HT-29 (cell line): ENCODE measurements at places on chromosomes 7 and 10. TPM values are rescaled to one million over a fixed set of nuclear protein-coding genes. Genes with fewer than 3 reads are reported as not detected.

The MMRN2 gene
- total RNA-seq, result 23.4 and 26.6 TPM in 2 replicates

The GBX1 gene
- total RNA-seq, result not detected in 2 replicates

The CALML3 gene
- not detected in 2 replicates for total RNA-seq

The NAT16 gene
- 0.13 TPM in 2 replicates for total RNA-seq

The MBL2 gene
- not detected in 2 replicates for total RNA-seq

The LAMB1 gene
- total RNA-seq, result 29.4 and 46.6 TPM in 2 replicates

The PRKCQ gene
- total RNA-seq, result 0.03 and 0.21 TPM in 2 replicates

The ZNF117 gene
- total RNA-seq, result 0.34 and 0.74 TPM in 2 replicates

The BMPER gene
- total RNA-seq, result not detected in 2 replicates

The PAPOLB gene
- not detected in 2 replicates for total RNA-seq

The NYAP1 gene
- total RNA-seq, result 0.03 and 0.21 TPM in 2 replicates

- no peak for DNase-seq
Observed at GRCh38 chr10:43959364-43960134, 310.9 kb upstream of the ZNF32 start.

DNA sequence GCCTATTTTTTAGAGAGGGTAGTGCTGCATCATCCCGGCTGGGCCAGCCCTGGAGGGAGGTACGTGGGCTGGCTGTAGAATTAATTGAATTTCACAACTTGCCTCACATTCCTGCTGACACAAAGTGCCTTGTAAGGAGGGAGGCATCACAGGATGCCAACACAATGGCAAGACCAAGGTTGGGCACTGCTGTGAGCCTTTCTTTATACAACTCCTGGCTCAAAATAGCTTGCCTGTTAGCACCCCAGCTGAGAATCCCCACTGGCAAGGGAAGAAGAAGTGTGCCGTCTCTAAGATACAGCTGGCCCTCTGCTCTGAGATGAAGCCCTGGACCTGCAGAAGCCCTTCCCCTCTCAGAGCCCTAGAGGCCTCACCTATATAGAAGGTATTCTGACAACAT, 873.9 kb downstream of the GRID1 start:
- no peak for DNase-seq

GRCh38 chr10:72466018-72466417, 111.3 kb upstream of the DNAJB12 start:
- DNase-seq, result peak; percentile 50

GRCh38 chr10:4654496-4654895, 171.5 kb upstream of the AKR1E2 start:
- DNase-seq, result no peak

DNA sequence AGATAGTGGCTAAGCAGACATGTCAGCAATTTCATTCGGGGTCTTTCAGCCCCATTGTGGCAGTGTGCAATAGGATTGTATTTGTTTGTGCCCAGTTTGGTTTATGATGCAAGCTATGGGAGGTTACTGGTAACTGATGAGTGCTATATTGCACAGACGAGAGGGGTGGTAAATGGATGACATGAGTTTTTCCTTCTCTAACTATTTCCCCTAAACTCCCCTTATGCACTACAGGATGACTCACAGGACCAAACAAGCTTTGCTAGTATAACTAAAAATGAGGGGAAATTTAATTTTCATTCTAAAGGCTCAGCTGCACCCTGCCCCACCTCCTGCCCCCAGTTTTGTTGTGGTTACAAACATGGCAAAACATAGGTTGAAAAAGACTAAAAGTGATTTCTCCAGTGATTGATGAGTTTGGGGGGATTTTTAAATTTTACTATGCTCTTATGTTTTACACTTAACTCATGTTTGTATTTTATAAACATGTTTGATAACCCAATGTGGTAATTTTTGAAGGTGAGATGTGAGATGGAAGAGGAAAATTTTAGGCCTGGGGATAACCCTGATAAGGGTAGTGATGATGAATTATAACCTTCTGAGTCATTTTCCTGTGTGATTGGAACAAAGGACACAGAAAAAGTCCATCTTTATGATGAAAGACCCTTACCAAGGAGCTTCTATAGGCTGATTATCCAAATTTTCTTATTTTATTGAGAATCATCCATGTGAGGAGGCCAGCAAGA, 60.8 kb upstream of the NAMPT start:
- DNase-seq, result no peak

- no peak for DNase-seq
Observed at GRCh38 chr7:149060156-149060555, 30.4 kb downstream of the ZNF786 start.

DNA sequence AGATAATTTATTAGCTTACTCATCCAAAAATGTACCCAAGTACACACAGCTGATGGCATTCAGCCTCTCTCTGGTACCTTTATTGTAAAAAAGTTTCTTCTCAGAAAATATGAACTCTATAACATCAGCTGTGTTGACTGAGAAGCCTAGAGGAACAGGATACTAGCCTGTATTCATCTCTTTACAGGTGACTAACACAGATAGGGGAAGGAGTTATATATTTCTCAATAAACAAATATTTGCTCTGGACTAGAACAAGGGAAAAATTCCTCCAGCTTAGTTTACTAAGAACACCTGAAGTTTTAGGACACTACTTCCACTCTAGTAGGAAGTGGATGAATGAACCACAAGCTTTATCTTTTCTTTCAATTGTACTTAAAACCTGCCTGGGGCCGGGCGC, 67.8 kb downstream of the ZNF248 start:
- DNase-seq, result peak; percentile 28

DNA sequence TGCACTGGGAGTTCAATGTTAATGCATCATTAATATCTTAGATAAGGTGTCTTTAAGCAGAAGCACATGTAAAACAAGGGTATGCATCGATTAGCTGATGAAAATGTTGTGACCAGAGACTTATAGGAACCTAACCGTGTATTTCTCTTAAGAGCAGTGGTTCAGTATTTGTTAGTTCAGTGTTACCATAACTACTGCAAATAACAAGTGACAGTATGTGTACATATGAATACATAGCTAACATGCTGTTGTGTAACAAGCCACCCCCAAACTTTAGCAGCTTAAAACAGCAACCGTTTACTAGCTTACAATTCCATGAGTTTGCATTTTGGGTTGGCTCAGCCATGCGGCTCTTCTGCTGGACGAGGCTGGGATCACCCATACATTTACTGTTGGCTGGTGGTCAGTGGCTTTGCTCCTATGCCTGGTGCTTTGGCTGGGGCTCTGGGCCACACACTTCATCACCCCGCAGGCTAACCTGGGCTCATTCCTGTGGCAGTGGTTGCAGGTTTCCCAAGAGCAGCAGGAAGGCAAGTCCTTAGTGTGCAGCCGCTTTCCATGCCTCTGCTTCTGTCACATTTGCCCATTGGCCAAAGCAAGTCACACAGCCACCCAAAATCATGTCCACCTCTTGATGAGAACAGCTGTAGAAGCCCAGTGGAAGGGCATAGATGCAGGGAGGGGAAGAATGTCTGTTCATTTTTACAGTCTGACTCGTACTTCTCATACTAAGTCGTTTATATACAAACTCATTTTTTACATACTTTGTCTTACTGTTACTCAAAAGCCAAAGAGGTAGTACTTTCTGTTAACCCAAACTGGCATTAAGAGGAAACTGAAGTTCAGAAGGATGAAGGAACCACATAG, 103.3 kb upstream of the GATA3 start:
- no peak for DNase-seq

DNA sequence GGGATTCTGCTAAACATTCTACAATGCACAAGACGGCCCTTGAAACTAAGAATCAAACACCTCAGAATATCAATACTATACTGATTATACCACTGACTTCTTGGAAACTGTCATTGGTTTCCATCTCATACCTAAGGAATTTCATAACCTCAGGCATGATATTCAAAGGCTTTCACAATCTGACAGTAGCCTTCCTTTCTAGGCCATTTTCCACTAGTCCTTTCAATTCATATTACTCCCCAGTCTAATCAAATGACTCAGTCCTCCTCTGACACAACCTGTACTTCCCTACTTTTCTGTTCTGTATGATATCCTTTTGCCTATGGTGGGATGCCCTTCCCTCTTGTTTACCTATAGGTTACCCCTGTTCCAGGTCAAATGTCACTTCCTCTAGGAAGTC, 48.3 kb downstream of the CSTF2T start:
- no peak for DNase-seq

GRCh38 chr7:105639667-105640493, 58.6 kb upstream of the EFCAB10 start:
- DNase-seq, result no peak

DNA sequence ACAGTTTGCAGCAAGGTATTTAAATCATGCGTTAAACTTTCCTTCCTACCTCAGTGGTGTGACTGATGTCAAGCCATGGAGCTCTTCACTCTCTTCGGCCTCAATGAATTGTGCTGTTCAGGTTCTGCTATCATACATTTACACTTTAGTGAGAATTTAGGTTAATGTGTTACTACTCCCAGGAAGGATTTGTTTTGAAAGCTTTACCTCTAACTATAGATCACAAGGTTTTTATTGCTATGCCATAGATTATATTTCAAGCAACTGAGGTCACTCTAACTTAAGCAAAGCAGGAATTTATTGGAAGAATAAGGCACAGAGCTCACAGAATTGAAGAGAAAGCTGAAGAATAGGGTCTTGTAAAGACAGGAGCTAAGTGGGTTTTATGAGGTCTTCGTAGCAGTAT, 11.0 kb upstream of the ADD3 start:
- DNase-seq, result peak; percentile 16

GRCh38 chr10:70563230-70563629, 39.3 kb downstream of the PRF1 start:
- DNase-seq, result no peak

- DNase-seq, result no peak
Observed at GRCh38 chr10:6185039-6185716, 17.6 kb upstream of the PFKFB3 start.

GRCh38 chr7:90061077-90061476, 93.2 kb upstream of the STEAP1 start:
- no peak for DNase-seq

- no peak for DNase-seq
Observed at GRCh38 chr7:97298561-97298960, 181.1 kb downstream of the SDHAF3 start.

- DNase-seq, result no peak
Observed at GRCh38 chr10:116329153-116329552, 4.9 kb downstream of the CCDC172 start.

DNA sequence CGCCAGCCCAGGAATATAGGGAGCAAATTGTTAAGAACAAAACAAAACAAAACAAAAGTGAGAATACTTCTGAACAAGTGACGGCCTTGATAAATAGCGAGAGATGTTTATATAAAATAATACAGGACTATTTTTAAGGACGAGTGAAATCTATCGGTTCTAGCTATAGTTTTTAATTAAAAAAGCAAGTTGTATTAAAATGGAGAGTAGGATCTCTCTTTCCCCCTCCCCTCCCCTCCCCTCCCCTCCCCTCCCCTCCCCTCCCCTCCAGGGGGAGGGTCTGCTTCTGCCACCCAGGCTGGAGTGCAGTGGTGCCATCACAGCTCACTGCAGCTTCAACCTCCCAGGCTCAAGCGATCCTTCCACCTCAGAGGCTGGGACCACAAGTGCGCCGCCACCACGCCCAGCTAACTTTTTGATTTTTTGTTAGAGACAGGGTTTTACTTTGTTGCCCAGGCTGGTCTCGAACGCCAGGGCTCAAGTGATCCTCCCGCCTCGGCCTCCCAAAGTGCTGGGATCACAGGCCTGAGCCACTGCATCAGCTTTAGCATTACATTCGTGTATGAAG, 440 bp upstream of the TCAF1 start:
- no peak for DNase-seq

GRCh38 chr7:43078794-43079193, 33.7 kb upstream of the HECW1 start:
- DNase-seq, result no peak

- no peak for DNase-seq
Observed at GRCh38 chr10:14397066-14397465, 66.3 kb upstream of the FRMD4A start.

- peak; percentile 80 for DNase-seq
Observed at GRCh38 chr7:51045319-51046102, 262.8 kb upstream of the GRB10 start.

GRCh38 chr10:80498078-80498832, 39.4 kb upstream of the SH2D4B start:
- peak; percentile 16 for DNase-seq
